ENCODE measurements at places on chromosomes 16 and 17.
A peak's percentile ranks its signal among the peaks of the same experiment; 100 is the strongest.

DNA sequence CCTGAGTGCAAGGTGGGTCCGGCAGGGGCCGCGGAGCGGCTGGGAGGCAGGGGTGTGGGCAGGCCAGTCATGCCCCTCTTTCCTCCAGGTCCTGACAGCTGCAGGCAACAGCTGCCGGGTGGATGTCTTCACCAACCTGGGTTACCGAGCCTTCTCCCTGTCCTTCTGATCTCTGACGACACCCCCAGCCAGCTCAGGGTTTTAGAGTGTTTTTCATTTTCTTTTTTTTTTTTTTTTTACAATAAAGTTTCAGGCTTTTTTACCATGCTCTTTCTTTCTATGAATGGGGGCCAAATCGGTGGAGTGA, 3.6 kb downstream of the THOC6 start:
- DNase-seq: no peak

- DNase-seq: no peak
These were observed 6.8 kb downstream of the CRISPLD2 start for GRCh38 chr16:84826558-84826941.

- DNase-seq: peak; percentile 19
These were observed 1.2 kb downstream of the QPRT start for GRCh38 chr16:29680180-29680598.

DNA sequence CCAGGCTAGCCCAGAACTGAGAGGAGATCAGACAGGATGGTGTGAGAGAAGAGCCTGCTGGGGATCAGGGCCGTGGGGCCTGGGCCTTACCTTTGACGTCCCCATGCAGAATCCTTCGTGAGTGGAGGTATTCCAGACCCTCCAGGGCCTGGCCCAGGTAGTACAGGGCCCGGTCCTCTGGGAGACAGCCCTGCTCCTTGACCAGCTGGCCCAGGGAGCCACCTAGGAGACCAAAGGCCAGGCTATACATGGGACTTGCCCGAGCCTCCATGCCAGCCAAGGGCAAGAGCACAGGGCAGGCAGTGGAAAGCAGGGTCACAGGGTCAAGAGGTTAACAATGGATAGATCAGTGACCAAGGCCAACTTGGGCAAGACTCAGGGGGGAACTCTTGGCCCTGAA, 12.1 kb upstream of the SPATA32 start:
- no peak for DNase-seq

GRCh38 chr16:50496990-50497389, 51.2 kb upstream of the NKD1 start:
- no peak for DNase-seq

DNA sequence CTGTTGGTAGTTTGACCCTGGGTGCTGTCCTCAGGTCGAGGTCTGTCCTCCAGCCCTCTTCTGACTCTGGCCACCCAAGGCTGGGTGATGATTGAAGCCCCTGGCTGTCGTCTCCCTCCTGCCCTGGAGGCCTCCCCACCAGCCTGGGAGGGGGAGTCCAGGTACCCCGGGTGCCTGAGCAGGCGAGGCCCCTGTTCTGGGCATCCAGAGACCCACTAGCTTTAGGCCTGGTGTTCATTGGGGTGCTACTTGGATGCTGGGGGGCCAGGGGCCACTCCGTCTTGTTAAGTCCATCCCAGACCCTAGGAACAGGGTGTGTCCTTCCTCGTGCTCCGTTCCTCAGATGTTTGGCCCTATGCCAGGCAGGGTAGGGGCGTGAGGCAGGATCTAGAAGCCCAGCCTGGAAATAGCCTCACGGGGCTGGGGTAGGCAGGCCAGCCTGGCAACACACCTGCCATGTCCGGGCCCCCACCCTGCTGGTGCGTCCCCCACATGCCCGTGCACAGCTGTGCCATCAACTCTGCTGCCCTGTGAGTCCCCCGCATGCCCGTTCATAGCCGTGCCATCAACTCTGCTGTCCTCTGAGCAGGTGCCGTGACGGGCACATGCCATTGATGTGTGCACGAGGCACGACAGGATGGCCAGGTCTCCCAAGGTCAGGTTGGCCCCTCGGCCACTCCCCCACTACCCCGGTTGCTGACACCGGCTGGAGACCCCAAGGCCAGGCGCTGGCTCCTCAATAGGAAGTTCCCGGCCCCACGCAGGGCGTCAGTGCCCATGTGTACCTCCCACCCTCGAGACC, 36.9 kb downstream of the GINS2 start:
- no peak for DNase-seq

DNA sequence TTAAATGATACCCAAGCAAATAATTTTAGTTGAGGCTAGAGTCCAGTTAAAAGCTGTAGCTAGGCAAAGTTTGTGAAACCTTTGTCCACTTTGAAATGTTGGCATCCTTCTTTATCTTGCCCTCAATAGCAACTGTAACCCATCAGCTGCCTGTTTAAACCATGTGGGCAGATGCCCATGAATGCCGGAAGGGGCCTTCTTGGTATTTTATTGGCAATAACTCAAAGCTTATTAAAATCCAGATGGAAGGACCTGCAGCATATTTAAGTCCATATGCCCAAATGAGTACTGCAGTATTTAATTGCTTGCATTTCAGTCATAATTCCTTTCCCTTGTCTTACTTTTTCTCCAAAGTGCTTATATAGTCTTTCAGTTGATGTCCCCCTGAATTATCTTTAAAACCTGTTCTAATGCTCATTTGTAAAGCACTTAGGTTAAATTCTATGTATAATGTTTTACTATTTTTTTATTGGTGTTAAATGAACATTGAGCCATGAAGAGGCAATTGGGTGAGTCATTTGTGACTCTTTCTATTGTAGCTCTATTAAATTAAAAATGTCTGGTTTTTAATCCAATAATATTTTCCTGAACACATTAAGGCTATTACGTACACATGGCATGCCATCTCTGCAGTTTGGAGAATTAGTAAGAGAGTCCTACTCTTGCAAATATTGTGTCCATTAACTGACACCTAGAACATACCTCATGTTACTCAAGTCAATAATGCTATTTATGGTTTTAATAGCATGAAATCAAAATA, 225.3 kb downstream of the KCNJ2 start:
- no peak for DNase-seq

GRCh38 chr17:58233543-58233942, 4.8 kb upstream of the LPO start:
- peak; percentile 70 for DNase-seq

- DNase-seq: peak; percentile 35
These were observed 5.6 kb downstream of the SF3B3 start for GRCh38 chr16:70529051-70529777.

GRCh38 chr17:60538726-60539125, 12.7 kb upstream of the APPBP2 start:
- DNase-seq: no peak

GRCh38 chr17:47808036-47808829, 13.4 kb downstream of the OSBPL7 start:
- no peak for DNase-seq

GRCh38 chr16:9509663-9510062, 418.2 kb downstream of the HAPSTR1 start:
- DNase-seq: no peak

- DNase-seq: no peak
These were observed 9.9 kb upstream of the FDXR start for GRCh38 chr17:74882517-74883240.

DNA sequence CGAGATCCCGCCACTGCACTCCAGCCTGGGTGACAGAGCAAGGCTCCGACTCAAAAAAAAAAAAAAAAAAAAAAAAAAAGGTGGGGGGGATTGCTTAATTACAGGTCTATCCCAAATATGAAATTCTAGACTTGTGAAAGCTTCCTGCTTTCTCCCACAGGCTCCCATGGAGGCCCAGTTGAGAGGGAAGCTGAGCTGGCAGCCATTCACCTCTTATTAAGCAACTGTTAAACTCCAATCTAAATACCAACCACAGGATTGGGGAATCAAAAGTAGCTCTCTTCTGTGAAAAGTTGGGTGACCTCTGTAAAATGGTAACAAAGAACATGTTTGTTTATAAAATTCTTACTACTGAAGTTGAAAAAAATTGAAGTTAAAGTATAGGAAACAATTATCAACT, 45.8 kb upstream of the STAC2 start:
- DNase-seq: no peak

- DNase-seq: no peak
These were observed 13.9 kb downstream of the ITPRIPL2 start for GRCh38 chr16:19127674-19128131.

GRCh38 chr17:40097931-40098845, 2.2 kb downstream of the NR1D1 start:
- peak; percentile 34 for DNase-seq

GRCh38 chr17:245020-245419, 63.6 kb upstream of the DOC2B start:
- no peak for DNase-seq

DNA sequence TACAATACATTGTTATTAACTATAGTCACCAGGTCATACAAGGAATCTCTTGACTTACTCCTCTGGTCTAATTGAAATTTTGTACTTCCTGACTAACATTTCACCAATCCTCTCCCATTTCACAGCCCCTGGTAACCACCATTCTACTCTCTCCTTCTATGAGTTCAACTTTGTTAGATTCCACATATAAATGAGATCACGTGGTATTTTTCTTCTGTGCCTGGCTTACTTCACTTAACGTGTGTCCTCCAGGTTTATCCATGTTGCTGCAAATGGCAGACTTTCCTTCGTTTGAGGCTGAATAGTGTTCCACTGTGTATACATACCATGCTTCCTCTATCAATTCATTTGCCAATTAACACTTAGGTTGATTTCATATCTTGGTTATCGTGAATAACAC, 128.5 kb downstream of the CHD9NB start:
- no peak for DNase-seq

DNA sequence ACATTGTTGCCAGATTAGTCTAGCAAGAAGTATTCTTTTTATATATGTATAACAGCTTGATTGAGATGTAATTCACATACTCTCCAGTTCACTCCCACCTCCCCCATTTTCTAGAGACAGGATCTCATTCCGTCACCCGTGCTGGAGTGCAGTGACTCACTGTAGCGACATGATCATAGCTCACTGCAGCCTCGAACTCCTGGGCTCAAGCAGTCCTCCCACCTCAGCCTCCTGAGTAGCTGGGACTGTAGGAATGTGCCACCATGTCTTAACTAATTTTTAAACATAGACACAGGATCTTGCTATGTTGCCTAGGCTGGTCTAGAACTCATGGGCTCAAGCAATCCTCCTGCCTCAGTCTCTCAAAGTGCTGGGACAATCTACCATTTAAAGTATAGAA, 3.3 kb upstream of the RSAD1 start:
- DNase-seq: no peak

DNA sequence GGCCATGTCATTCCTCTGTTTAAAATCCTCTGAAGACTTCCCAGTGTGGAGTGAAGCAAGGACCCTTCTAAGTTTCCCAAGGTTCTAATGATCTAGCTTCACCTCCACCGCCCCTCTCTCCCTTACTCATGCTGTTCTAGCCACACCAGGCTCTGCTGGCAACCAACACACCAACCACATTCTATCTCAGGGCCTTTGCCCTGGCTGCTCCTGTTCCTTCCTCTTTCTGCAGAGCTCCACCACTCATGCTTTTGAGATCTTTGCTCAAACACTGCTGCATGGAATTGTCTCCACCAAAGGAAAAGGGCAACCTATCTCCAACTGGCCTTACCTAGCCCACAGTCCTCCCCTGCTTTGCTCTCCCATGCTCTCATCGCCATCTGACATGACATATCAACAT, 128.7 kb downstream of the XYLT1 start:
- no peak for DNase-seq

DNA sequence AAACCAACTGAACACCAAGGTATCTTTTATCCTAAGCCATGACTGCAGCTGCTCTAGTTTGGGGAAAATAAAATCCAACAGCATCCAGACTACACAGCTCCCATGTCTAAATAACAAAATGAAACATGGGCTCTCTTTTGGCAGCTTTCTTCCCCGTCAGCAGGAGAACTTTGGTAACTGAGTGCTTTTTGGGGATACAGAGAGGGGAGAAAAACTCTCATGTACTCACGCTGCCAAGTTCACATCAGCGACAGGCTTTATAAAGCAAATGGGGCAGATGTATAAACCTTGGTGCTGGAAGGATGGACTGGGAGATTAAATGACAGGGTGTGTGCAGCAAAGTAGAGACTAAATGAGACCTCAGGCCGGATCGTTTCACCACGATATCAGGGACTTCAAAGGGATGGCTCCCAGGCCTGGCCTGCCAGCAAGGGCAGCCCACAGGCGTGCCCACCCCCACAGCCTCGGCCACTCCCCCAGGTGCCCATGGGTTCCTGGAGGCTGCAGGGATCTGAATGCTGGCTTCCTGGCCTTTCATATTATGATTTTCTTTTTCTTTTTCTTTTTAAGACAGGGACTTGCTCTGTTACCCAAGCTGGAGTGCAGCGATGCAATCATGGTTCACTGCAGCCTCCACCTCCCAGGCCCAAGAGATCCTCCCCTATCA, 174.6 kb downstream of the ZNF423 start:
- DNase-seq: no peak

DNA sequence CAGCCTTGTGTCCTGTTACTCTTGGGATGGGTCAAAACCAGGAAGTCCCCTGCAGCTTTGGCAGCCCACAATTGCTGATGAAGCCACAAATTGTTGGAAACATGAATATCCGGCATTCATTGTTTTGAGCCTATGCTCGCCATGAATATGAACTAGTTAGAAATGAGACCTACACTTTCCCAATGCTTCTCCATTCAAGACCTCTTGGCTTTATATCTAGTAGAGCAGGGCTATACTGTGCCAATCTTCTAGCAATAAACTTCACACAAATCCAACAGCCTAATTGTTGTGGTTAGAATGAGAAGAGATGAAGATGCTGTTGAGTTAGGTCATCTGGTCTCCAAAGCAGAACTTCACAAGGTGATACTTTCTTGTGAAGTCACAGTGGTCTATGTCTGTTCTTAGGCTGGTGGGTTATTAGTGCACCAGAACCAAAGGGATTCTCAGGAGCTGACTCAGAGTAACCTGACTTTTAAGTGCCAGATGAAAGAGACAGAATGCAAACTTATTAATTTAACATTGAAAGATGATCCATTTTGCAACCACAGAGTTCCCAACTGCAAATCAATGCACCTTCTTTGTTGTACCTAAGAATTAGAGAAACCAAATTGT, 13.7 kb upstream of the KRT23 start:
- DNase-seq: no peak

GRCh38 chr16:106623-107324, 28.7 kb downstream of the MPG start:
- peak; percentile 78 for DNase-seq

- DNase-seq: no peak
These were observed 59.3 kb downstream of the USP10 start for GRCh38 chr16:84759061-84759460.

- no peak for DNase-seq
These were observed 16.5 kb upstream of the MEAK7 start for GRCh38 chr16:84520725-84521496.

- DNase-seq: no peak
These were observed 192.4 kb downstream of the KATNIP start for GRCh38 chr16:27742333-27742732.

DNA sequence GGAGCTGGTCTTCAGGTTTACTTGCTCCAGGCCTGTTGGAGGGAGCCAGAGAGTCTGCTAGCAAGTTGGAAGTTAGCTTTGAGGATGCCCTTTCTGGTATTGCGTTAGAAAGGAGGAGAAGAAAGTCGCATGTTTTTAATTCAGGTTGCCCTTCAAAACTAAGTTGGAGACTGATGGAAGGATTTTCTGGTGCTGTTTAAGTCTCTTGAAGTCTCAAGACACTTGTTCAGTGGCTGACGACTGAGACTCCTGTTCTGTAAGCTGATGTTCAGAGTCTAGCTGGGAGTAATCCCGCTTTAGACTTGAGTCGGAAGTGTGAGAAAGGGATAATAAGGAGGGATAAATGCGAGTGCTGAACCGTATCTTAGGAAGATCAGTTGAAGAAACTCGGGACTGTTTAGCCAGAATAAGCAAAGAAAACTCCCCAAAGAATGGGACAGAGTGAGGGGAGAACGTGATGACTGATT, 740 bp downstream of the AATF start:
- no peak for DNase-seq

- DNase-seq: no peak
These were observed 548 bp upstream of the ADGRG5 start for GRCh38 chr16:57541754-57542435.

Data from B cell (primary cell).